ENCODE measurements at places on chromosomes 3 and 15.
A peak's percentile ranks its signal among the peaks of the same experiment; 100 is the strongest.

- DNase-seq, result no peak
Observed at GRCh38 chr3:20984594-20985205, 766.3 kb downstream of the ZNF385D start.

GRCh38 chr3:168878655-168879054 lies 782.9 kb upstream of the GOLIM4 start:
- DNase-seq, result no peak

DNA sequence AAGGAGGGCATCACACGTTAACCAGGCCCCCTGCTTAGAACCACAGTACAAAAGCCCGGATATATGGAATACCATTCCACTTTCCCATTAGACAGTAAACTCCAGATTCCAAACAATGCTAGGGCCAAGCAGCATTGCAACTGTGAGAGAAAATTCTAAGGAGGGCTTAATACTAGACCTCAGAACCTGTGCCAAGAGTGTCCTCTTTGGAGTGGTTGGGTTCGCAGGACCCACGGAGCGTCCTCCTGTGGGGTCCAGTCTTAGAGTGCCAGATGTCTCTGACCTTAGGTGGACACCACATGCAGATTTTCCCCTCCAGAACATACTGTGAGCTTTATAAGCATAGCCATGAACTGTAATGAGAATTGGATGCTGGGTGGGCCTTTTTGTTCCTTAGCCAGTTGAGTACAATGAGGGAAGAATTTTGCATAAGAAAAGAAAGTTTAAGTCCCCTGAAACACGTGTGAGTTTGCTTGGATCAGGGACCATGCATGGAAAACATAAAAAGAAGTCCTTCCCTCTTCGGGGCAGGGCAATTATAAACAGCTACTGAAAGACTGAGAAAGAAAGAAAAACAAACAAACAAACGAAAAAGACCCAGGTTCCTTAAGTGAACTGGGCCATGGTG lies 325.7 kb downstream of the NEK10 start:
- DNase-seq, result no peak

DNA sequence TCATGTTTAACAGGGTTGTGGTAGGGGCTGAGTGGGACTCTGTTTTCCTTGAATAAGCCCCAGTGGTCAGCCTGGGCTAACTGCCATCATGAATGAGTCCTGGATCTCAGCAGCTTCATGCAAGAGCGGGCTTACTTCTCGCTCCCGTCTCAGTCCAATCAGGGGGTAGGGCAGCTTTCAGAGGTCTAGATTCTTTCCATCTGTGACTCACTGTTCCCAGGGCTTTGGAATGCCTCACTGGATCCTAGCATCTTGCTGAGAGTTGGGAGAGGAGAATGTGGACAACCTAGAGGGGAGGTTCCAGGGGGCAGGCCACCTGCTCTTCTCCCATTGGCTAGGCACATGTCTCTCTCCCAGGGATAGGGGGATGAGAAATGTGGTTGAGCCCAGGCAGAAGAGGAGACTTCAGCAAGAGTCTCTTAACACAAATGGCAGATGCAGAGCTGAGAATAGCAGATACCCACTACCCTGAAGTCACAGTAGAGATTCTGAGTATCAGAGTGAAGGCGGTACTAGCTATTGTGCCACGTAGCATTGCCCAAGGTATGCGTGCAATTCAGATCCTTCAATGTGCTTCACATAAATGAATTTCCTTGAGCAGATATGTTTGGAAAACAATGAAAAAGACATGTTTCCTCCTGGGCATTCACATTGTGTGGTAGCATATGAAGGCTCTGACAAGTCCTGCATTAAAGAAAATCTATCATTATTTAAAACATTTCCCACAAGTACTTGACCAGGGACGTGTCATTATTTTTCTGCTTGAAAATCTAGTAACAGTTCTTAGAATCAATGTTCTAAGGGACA lies 257.7 kb upstream of the PROK2 start:
- DNase-seq, result peak; percentile 24

- DNase-seq, result no peak
Observed at GRCh38 chr3:195012100-195012499, 258.9 kb downstream of the XXYLT1 start.

DNA sequence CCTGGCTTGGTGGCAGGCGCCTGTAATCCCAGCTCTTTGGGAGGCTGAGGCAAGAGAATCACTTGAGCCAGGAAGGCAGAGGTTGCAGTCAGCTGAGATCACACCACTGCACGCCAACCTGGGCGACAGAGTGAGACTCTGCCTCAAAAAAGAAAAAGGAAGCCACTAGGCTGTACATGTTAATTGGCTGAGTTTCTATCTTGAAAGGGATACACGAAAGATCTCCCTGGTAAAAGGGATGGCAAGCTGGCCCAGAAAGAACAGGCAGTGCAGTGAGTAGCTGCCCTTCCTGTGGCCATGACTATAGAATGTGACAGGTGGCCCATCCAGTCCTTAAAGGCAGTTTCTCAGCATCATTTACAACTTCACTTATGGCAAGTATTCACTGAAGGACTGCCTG lies 12.3 kb downstream of the LRIG1 start:
- no peak for DNase-seq

DNA sequence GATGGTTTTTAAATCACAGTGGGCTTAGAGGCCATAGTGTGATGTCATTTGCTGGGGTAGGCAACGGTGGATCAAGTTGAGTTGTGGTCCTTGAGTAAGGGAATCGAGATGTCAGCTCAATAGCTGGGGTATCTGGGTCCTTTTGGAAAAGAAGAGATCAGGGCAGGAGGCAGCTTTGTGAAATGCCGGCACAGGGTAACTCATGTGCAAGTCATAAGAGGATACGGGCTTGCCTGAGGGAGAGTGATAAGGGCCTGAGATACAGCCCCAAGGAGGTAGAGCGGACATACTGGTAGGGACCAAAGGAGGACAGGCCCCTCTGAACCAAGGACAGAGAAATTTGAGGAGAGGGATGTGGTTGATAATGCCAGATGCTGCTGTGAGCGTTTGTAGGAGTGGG lies 4.2 kb upstream of the FAM131A start:
- DNase-seq, result no peak

GRCh38 chr3:96803870-96804269 lies 10.5 kb upstream of the EPHA6 start:
- DNase-seq, result no peak

DNA sequence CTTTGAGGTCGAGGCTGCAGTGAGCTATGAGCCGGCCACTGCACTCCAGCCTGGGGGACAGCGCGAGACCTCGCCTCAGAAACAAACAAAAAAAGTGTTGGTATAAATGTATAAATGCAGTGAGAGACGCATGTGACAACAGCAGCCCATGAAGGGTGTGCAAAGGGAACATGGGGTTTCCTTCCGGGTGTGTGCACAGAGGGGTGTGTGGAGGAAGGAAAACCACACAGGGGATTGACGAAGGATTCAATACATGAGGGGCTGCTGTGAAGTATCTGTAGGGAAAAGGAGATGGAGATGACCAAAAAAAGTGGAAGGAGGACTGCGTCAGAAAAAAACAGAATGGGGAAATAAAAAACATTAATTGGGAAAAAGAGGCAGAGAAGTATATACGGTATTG lies 1.1 kb downstream of the MTFMT start:
- peak; percentile 14 for DNase-seq

DNA sequence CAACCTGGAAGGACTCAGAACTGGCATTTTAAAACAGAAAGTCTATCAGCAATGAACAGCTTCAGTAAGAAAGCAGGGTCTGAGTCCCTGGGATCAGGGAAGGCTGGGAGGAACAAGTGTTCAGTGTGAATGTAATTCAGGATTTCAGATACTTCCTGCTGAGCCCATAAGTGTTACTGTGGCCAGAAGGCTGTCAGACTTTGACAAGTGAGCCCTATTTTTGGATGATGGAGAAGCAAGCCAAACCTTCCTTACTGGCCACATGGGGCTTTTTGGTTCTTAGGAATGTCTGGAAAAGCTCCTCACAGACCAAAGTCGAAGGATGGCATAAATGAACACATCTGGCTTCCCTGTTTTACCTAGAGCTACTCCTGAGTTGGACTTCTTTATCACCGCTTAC lies 157.2 kb downstream of the BBX start:
- DNase-seq, result no peak

- DNase-seq, result no peak
Observed at GRCh38 chr3:111956995-111957734, 21.7 kb upstream of the ABHD10 start.

- DNase-seq, result no peak
Observed at GRCh38 chr3:145170121-145170520, 990.9 kb downstream of the PLOD2 start.

DNA sequence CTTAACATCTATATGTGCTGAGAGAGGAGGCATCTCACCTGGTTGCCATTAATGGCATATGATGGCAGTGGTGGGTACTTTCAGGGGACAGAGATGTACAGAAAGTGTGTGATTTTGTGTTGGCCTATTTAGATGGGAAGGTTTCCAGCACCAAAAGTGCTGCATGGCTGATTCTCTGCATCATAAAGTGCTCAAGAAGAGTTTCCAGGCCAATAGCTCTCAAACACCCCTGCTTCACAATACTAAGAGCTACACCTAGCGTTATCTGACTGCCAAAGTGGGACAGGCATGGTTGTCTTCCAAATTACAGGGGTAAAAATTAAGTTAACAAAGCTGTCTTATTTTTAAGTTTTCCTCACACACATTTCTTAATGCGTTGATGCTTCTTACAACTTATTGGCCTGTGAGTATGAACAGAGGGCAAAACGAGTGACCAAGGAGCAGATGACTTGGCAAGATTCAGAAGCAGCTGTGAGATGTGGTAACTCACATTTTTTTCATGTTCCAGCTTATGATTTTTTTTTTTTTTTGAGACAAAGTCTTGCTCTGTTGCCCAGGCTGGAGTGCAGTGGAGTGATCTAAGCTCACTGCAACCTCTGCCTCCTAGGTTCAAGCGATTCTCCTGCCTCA lies 41.4 kb upstream of the VEPH1 start:
- no peak for DNase-seq

- DNase-seq, result peak; percentile 51
Observed at GRCh38 chr15:69360642-69361041, 53.5 kb upstream of the KIF23 start.

GRCh38 chr3:32202496-32202895 lies 36.0 kb upstream of the CMTM8 start:
- no peak for DNase-seq

GRCh38 chr15:28113394-28114113 lies 14.4 kb upstream of the OCA2 start:
- no peak for DNase-seq

- no peak for DNase-seq
Observed at GRCh38 chr15:50888054-50888453, 20.4 kb upstream of the AP4E1 start.

- no peak for DNase-seq
Observed at GRCh38 chr15:56616551-56616950, 116.8 kb downstream of the ZNF280D start.

DNA sequence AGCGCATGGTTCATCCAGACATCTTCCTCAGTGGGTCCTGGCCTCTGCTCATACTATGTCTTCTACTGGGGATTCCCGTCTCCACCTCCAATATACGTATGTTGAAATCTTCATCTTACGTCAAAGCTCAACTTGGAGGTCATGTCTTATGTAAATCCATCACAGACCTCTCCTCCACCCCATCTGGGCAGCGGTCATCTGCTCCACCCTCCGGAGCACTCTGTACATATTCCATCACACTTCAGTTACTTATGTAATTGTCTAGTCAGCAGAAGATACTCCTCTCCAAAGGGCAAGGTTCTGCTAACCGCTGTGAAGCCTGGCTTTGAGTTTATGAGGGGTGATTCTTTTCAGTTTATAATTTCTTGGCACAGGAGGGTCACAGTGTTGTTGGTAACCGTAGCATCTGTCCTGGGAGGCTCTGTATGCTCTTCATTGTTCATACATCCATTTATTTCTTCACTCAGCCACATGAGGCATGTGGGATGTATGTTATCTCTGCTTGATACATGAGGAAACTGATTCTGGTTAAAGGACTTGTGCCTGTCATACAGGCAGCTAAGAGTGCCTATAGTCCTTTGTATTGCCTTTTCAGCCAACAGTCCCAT lies 22.1 kb downstream of the MAP2K1 start:
- DNase-seq, result peak; percentile 71

- no peak for DNase-seq
Observed at GRCh38 chr15:57698991-57699390, 7.5 kb upstream of the POLR2M start.

GRCh38 chr3:39205919-39206516 lies 13.6 kb upstream of the XIRP1 start:
- DNase-seq, result peak; percentile 16

- DNase-seq, result no peak
Observed at GRCh38 chr3:118682921-118683320, 351.7 kb downstream of the IGSF11 start.

- DNase-seq, result no peak
Observed at GRCh38 chr3:147398813-147399534, 7.4 kb downstream of the ZIC4 start.

GRCh38 chr3:9808345-9809037 lies 1.6 kb upstream of the TTLL3 start:
- DNase-seq, result peak; percentile 43

DNA sequence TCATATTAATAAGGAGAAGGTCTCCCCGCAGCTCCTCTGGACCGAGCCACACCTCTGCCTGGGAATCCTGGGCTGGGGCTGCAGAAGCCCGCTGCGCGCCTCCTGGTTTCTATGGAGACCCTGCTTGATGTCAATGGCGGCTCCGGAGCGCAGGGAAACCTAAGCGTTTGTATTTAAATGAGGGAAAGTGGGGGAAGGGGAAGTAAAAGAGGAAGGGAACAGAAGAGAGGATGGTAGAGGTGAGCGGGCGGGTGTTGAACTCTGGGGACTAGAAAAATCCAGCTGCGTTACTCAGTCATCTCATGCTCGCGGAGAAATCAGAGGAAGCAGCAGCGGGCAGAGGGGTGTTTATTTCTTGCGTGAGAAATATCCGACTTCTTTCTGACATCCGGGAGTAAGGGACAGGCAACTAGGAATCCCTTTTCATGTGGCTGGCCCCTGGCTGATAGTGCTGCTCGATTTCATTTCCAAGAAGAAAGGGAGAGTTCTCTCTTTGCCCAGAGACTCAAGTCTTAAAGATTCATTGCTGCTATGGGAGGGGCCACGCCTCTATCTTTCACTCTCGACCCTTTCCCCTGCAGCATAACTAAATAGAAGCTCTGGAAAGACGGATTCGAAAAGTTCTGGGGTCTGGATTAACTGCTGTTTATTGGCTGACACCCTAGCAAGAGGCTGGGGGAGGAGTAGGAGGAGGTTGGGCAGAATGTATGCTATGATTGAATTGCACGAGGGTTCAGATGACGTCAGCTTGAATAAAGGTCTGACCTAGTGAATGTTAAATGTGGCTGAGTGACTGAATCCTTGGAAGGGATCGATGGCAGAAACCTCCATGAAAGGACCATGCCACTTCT lies 110.5 kb upstream of the GAP43 start:
- DNase-seq, result peak; percentile 56

GRCh38 chr15:78716651-78717050 lies 75.6 kb upstream of the CHRNB4 start:
- peak; percentile 27 for DNase-seq
